Stimulated activated CD4-positive, alpha-beta T cell treated with anti-CD3 and anti-CD28 coated beads, Interleukin-15, amount 100 ng/mL, for 1 hour (primary cell): ENCODE measurements at places on chromosomes 2 and 18.

DNA sequence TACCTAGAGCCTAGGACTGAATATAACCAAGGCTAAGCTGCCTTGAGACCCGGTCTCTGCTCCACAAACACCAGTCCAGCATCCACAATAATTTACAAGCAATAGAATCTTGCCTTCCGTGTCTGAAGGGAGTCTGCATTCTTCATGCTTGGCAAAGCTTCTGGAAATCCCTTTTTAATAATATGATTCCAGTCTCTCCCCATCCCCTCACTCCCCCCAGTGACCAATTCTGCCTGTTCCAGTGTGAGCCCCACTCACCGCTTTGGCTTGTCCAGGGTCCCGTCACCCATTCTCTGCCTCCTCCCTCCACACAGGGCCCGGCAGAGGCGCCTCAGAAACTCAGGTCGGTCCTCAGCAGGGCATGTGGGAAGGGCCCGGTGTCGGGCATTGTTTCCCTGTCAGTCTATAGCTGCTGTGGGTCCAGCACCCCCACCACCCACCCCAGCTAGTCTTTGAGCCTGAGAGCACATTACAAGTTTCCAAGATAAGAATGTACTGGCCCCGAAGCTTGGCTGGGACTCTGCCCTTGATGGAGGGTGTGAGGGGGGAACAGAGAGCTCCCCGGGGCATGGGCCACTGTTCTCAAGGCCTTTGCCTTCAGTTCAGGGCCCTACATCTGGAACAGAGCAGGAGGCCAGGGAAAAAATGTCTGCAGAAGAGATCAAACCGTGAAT, 129.7 kb upstream of the MYCN start:
- DNase-seq = no peak

DNA sequence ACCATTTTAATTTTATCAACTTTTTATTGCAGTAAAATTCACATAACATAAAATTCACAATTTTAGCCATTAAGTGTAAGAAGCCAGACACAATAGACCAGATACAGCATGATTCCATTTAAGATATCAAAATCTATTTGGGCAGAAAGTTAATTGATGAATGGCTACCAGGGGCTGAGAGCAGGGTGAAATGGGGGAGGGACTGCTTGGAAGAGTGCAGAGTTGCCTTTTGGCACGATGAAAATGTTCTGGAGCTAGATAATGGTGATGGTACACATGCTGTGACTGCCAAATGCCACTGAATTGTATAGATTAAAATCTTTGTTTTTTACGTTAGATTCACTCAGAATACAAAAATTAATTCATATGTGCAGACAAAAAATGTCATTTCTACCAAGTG, 289.3 kb upstream of the HNMT start:
- no peak for DNase-seq

DNA sequence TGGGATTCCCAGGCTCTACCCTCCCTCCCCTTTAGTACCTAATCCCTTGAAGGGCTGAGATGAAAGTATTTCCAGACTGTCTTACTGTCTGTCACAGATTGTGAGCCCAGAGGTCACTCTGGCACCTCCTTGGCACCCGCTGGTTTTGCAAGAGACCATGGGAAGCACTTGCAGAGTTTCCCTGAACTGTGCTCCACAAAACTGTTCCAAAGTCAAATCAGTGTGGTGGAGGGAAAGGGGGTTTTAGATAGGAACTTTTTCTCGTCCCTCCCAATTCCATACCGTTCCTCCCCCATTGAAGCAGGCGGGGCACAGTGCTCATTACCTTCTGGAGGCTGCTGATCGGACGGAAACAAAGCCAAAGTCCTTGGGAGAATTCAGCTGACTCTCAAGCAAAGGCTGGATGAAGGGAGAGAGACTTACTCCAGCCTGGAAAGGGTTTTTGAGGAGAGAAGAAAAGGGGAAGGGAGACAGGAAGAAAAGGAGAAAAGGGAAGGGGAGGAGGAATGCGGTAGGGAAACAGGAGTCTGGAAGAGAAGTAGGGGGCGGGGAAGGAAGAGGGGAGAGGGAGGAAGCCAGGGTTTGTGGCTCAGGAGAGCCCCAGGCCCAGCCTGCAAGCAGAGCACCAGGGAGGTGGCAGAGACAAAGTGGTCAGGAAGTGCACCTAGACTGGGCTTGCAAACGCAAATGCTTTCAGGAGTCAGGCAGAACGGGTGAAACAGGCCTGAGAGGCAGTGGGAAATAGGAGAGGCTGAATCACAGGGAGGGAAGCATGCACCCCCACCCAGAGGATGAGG, 88.4 kb upstream of the SP3 start:
- no peak for DNase-seq

DNA sequence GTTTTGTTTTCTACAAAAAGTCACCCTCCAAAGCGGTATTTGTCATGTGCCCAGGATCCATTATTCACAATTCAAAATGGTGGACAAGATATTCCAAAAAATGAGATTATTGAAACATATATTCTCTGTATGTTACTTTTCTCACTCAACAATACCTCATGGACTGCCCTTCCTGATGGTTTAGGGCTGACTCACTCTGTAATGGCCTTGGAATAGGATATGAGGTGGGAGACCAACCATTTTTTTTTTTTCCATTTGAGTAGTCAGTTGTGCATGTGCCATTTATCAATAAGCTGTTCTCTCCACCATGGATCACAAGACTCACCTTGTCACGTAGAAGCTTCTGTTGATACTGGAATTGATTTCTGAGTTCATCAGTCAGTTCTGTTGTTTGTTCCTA, 64.5 kb downstream of the LYPD6 start:
- no peak for DNase-seq

DNA sequence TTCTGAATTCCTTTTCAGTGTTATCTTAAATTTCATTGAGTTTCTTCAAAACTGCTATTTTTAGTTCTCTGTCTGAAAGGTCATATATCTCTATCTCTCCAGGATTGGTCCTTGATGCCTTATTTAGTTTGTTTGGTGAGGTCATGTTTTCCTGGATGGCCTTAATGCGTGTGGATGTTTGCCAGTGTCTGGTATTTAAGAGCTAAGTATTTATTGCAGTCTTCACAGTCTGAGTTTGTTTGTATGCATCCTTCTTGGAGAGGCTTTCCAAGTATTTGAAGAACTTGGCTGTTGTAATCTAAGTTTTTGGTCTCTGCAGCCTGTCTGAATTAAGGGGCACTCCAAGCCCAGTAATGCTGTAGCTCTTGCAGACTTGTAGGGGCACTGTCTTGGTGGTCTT, 249.3 kb downstream of the ZNF385B start:
- DNase-seq = no peak

DNA sequence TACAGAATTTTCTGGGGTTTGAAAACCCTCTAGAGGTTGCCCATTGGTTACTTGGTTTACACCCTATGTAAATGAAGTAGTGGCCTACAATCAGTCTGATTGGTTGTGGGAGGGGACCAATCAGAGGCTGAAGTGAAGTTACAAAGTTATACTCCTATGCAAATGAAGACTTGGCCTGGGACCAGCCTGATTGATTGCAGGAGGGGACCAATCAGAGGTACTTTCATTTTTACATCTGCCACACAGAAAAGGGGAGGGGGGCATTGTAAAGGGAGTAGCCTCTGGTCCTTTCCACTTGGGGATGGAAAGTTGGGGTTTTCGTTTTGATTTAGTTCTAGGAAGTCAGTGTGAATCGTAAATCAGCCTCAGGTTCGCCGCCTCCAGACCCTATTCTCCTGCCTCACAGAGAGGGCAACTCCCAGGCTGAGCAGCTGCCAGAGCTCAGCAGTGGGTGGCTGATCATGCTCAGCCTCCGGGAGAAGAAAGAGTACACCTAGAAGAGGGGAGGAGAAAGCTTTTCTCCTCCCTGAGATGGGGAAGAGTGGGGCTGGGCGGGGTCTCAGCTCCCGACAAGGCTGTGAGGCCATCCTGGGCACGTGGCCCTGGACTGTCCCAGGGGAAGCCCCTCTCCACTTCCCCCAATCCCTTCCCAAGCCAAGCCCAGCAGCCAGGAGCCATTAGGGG, 372.5 kb downstream of the GALR1 start:
- no peak for DNase-seq
